Glomerular endothelial cell (primary cell): ENCODE measurements at places on chromosomes 13 and 19. TPM values are rescaled to one million over a fixed set of nuclear protein-coding genes. Genes with fewer than 3 reads are reported as not detected.

ZNF540 gene
- 0.18 and 0.34 TPM in 2 replicates for total RNA-seq

ONECUT3 gene
- total RNA-seq = not detected in 2 replicates

SIGLEC14 gene
- 0.35 and 0.44 TPM in 2 replicates for total RNA-seq

ENOX1 gene
- total RNA-seq = 0.05 and 0.18 TPM in 2 replicates

TMEM150B gene
- total RNA-seq = not detected in 2 replicates

SMIM24 gene
- not detected in 2 replicates for total RNA-seq

ZNF726 gene
- total RNA-seq = 0.76 and 0.92 TPM in 2 replicates

NPAS1 gene
- total RNA-seq = 0.05 and 2.5 TPM in 2 replicates

CEACAM4 gene
- not detected in 2 replicates for total RNA-seq

MEF2B gene
- not detected in 2 replicates for total RNA-seq

MADCAM1 gene
- total RNA-seq = 0.41 TPM in 1 of 2 replicates, not detected in the other

ATP4A gene
- total RNA-seq = not detected in 2 replicates

FIZ1 gene
- 4.4 and 4.7 TPM in 2 replicates for total RNA-seq
